GM12864 (cell line): ENCODE measurements at places on chromosomes 4 and X.

GRCh38 chrX:28901637-28902036 lies 314.4 kb downstream of the IL1RAPL1 start:
- DNase-seq = no peak

DNA sequence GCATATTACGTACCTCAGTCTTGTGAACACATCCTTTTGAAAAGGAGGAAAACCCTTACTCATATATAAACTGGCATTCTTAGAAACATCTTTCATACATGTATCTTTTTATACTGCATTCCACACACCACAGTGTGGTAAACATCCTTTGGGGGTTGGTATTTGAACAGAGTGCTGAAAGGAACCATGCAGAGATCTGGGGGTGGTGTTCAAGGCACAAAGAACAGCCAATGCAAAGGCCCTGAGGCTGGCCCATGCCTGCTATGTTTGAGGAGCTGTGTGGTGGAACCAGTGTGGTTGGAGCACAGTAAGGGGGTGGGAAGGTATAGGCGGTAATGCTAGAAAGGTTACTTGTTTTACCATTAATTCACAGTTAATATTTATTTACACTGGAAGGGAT lies 2.0 kb downstream of the ELK1 start:
- no peak for DNase-seq

- DNase-seq = no peak
Measured at GRCh38 chrX:16124201-16124600, 836 bp downstream of the GRPR start.

DNA sequence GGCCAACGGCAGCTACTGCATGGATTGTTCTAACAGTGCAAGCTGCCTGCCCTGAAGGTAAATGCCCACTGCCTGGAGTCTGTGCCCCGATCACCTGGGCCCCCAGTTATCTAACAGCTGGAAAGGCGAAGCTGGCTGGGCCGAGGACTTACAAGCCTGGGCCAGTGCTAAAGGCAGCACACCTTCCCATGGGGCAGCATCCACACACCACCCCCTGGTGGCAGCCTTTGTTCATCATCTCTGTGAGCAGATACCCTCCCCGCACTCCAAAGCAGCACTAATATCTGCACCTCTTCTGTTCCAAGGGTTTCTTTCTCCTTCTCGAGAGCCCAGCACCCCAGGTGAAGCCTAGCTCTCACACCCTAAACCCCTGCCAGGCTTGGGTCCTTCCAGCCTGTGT lies 7.6 kb downstream of the SLC2A9 start:
- no peak for DNase-seq

GRCh38 chr4:65302145-65302544 lies 368.1 kb downstream of the EPHA5 start:
- DNase-seq = no peak

DNA sequence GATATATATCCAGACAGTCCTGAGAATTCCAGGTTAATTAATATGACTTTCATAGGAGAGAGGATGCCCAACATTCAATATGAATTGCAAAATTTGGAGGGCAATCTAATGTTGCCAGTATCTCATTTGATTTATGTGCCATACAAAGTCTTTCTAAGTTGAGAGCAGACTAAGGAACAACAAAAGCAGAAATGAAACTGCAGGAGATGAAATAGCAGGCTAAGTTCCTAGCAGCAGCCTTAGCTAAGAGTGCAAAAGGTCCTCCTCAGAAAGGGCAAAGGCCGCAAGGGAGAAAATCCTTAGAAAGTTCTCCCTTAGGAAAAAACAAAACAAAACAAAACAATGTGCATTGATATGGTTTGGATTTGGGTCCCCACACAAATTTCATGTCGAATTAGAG lies 602.9 kb upstream of the HTR2C start:
- DNase-seq = no peak
